ENCODE measurements at places on chromosomes 5 and 9.

DNA sequence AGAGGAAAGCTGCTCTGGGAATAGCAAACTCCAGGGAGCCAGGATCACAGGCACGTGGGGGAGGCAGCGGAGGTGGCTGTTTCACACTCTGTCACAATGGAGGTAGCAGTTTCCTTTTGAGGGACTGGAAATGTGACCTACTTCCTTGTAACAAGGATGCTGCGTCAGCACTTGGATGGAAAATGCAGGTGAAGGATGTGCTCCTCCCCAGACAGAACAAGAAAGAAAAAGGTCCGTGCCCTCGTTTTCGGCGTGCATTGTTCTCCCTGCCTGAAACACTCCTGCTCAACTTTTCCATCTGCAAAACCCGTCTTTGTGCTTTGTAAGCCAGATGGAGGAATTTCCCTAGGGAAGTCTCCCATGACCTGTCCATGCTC, 55.1 kb upstream of the SH3PXD2B start:
- DNase-seq, result no peak

DNA sequence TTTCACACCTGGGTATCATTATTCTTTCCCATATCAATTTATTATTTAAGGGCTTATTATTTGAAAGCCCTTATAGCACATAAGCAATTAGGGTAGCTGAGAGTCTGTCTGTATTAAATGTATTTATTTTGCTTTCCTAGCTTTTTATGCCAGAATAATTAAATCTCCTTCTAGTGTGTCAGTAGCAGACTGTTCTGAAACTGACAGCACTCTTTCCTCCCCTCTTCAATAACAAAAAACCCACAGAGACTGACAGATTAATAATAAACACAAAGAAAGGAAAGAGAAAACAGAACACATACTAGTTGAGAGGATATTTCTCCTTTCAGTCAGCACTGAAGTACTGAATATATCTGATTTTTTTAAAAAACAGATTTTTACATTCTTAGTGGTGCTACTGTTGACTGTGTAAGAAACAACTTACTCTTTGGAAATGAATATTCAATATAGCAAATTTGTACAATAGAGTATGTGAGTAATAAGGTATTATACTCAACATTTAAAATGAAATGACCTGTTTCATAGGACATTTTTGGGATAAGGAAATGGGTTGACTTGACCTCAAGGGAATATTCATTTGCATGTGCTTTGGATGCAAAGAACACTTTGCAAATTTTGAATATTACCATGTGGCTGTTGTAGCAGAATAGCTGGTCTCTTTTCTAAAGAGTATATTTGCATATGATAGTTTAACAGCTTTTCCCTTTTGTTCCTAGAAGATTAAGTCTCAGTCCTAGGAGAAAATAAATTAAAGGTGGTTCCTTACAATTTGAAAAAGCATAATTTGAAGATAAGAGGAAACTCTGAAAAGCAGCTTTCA, 208.3 kb downstream of the SPATA31D1 start:
- DNase-seq, result no peak

DNA sequence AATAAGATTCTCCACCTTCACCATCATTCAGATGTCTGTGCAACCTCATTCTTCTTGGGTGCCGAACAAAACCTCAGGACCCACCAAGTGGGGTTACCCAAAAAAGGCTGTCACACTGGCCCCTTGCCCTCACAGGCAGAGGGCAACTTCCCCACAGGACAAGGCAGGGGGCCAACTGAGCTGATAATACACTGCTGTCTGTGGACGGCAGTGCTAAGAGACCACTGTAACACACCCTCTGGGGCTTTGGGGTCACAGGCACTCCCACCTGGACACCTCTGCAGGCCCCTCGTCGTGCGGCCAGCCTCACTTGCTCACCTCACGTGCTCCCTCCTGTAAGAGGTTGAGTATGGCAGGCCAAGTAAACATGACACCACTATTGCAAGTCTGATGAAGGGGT, 515.8 kb upstream of the COX7C start:
- DNase-seq, result no peak

DNA sequence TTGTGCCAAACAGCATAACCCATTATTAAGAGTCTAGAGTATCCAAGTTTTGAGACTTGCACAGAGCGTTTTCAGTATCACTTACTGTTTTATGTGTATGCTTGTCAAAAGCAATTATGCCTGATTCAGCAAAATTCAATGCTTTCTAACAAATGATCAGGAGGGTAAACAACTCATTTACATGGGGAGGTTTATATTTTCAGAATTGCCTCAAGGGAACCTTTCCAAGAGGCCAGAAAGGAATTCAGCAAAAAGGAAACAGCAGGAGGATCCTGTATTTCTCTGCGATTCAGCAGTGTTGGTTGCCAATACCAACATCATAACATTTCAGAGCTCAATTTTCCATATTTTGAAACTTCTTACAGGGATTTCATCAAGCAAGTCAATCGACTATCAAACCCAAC, 69.3 kb upstream of the DAB2 start:
- no peak for DNase-seq

DNA sequence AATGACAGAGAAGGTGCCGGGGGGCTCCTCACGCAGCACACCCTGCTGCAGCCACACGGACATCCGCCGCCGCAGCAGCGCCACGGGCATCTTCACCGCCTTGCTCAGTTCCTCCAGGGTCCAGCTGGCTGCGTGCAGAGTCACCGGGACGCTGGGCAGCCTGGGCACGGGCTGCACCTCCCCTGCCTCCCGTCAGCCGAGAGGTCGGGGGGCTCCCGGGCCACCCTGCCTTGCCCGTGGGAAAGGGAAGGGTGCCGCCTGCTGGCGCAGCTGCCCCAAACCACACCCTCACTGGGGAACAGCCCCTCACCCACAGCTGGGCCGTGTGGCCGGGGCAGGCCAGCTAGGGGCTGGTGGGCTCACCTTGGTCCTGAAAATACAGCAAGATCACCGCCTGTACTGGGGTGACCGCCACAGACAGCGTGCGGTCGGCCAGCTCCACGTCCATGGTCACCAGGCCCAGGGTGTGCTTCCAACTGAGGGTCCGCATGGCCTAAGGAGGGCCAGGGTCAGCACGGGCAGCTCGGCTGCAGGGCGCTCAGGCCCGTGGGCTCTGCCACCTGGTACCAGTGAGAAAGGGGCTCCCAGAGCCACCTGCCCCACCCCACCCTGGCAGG, 3.6 kb upstream of the TMEM210 start:
- DNase-seq, result no peak

- DNase-seq, result peak; percentile 49
These were observed 170.8 kb downstream of the SGCD start for GRCh38 chr5:156497804-156498208.

DNA sequence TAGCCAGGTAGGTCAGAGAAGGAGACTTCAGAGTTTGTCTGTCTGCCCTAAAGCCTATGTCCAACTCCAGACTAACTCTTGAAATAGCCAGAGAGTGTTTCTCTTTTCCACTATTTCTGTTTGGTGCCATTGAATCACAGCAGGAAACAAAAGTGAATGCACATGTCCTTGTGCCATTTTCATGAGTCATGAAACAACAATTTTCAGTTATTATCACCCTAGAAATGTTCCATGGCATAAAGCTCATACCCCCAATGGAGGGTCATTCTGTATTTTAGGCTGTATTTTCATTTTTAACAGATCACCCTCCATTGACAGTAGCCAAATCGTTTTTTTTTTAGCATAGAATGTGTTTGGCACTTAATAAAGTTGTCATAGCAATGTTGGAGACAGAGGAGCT, 124.7 kb downstream of the PAPPA start:
- no peak for DNase-seq

DNA sequence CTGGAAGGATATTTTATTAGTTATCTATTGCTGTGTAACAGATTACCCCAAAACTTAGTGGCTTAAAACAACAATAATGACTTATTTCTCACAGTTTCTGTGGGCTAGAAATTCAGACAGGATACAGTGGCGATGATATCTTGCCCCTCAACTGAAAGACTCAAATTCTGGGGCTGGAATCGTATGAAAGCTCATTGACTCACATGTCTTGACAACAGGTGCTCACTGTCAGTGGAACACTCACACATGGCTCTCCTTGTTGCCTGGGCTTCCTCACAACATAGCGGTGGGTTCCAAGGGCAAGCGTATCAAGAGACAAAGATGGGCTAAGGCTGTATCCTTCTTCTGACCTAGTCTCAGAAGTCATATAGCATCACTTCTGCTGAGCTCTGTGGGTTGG, 3.7 kb upstream of the GNPDA1 start:
- no peak for DNase-seq

GRCh38 chr5:94796586-94796985, 178.1 kb downstream of the SLF1 start:
- DNase-seq, result no peak

GRCh38 chr9:28365020-28365640, 791.8 kb upstream of the C9orf72 start:
- DNase-seq, result no peak

- DNase-seq, result no peak
These were observed 413.5 kb downstream of the TLE4 start for GRCh38 chr9:79985264-79985663.

GRCh38 chr5:131475541-131475941, 159.5 kb downstream of the RAPGEF6 start:
- DNase-seq, result no peak

DNA sequence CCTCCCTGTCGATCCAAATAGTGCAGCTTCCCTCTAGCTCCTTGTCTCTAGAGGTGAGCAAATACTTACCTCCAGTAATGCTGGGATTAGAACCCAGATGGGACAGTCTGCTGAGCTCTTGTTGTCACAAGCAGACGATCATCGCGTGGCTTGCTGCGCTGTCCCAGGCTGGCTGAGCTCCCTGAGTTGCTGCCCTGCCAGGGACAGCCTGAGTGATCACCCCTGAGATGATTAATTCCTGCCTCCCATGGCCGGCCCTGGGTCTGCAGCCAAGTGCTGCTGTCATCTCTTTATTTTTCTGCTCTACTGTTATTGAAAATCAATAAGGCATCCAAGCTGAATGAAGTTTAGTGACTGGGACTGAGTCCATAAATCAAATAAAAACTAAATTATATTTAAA, 94.0 kb upstream of the ALDH1B1 start:
- DNase-seq, result no peak

- no peak for DNase-seq
These were observed 52.8 kb upstream of the RPL26L1 start for GRCh38 chr5:172906436-172906835.

- no peak for DNase-seq
These were observed 43.1 kb upstream of the GLIPR2 start for GRCh38 chr9:36093384-36093783.

GRCh38 chr9:81741103-81741502, 51.8 kb upstream of the TLE1 start:
- no peak for DNase-seq

- DNase-seq, result no peak
These were observed 20.2 kb downstream of the CDH6 start for GRCh38 chr5:31213705-31214121.

GRCh38 chr9:87662808-87663528, 63.0 kb upstream of the CTSL start:
- DNase-seq, result peak; percentile 89

DNA sequence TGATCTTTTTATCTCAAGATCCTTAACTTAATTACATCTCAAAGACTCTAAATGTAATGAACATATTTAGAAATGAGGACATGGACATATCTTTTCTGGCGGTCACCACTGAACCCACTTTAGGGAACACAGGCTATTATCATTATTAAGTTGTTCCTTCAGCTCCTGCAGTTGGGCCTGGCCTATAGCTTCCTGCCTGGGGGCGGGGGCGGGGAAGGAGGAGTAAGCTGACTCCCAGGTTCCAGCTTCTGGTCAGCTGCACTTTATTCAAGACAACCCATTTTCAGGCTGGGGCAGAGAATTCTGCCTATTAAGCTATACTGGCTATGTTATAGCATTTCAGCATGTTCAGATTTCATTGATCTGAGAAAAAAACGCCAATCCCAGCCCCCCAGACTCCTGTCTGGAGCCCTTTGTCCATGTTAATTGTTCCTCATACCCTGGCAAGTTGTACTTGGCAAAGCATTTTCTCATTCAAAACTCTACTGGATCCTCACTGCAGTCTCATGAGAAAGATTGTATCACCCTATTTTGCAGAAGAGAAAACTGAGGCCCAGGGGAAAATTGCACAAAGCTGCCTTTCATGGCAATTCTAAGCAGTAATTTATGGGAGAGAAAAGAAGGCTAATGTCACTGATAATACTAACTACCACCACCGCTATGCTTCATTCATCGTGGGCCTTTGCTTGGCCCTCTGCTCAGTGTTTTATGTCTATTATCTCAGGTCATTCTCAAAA, 25.1 kb downstream of the COL15A1 start:
- no peak for DNase-seq

GRCh38 chr9:89379508-89380115, 61.3 kb downstream of the SECISBP2 start:
- DNase-seq, result no peak

- DNase-seq, result no peak
These were observed 661.8 kb upstream of the RIOK2 start for GRCh38 chr5:97844797-97845196.

GRCh38 chr5:149581931-149582768, 852 bp downstream of the ARHGEF37 start:
- no peak for DNase-seq

DNA sequence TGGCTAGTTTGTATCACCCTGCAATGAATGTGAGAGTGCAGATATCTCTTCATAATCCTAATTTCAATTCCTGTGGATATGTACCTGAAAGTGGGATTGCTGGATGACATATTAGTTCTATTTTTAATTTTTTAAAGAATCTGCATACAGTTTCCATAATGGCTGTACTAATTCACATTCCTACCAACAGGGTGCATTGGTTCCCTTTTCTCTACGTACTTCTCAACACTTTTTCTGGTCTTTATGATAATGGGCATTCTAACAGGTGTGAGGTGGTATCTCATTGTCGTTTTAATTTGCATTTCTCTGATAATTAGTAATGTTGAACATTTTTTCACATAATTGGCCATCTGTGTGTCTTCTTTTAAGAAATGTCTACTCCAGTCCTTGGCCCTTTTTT, 927.5 kb downstream of the DTWD2 start:
- no peak for DNase-seq

GRCh38 chr5:173240091-173241050, 5.4 kb upstream of the NKX2-5 start:
- DNase-seq, result no peak

DNA sequence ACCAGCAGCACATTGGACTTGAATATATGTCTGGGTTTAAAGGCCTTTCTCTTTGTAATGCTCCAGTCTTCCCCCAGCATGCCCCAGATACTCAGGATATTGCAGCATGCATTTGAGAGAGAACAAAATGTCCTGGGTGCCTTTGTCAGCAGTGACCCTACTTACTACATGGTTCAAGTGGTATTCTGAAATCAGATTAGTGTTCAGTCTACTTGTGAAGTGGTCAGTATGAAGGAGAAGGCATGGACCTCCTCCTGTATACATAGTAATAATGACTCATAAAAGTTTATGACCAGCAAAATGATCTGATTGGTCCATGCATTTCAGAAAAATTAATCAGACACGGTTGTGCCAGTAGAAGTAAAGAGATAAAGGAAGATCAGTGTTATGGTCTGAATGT, 25.4 kb downstream of the GPR21 start:
- no peak for DNase-seq

- no peak for DNase-seq
These were observed 122.4 kb downstream of the SNCAIP start for GRCh38 chr5:122434205-122434970.

- no peak for DNase-seq
These were observed 429.9 kb downstream of the NR2F1-AS1 start for GRCh38 chr5:93151121-93151520.

GRCh38 chr9:127050152-127050551, 72.3 kb downstream of the ANGPTL2 start:
- no peak for DNase-seq
